Stimulated activated CD4-positive, alpha-beta T cell treated with anti-CD3 and anti-CD28 coated beads, TNF-alpha, amount 100 ng/mL, for 48 hours (primary cell): ENCODE measurements at places on chromosomes 3 and 15.

GRCh38 chr15:99564221-99565048 lies 1.3 kb upstream of the MEF2A start:
- no peak for DNase-seq

- peak; percentile 32 for DNase-seq
Measured at GRCh38 chr15:85582131-85583079, 202.0 kb downstream of the AKAP13 start.

GRCh38 chr3:1532935-1533606 lies 440.2 kb downstream of the CNTN6 start:
- DNase-seq: no peak

GRCh38 chr15:38216763-38217162 lies 35.9 kb upstream of the SPRED1 start:
- DNase-seq: no peak

DNA sequence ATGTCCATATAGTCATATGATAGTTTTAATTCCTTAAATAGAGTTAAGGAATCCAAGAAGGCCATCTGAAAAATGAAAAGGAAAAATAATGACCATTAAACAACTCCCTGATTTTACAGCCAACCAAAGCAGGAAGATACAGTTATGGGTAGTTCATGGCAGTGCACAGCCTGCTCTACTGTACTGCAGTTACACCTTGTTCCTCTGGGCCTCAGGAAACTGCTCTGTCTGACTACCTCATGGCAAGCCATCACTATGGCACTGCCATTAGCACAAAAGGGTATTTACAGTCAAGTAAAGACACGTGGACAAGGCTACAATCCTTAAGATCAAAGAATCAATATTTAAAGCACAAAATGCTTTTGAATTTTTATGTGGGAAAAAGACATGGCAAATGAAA lies 19.5 kb downstream of the SECISBP2L start:
- DNase-seq: no peak

DNA sequence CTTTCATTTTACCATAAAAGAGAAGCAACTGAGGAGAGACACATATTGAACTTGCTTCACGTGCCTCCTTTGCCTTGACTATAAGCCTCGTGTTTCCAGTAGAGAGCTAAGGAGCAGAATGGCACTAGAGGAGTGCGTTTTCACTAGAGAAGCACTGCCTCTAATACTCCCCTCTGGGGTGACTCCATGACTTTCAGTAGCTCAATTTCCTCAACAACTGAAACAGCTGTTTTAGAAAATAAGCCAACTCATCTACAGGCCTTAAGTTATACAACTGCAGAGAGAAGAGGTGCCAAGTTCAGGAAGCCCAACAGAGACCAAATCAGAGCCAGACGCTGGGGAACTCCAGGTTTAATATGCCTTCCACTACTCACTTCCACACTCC lies 1.9 kb downstream of the UBP1 start:
- DNase-seq: no peak

- no peak for DNase-seq
Measured at GRCh38 chr15:63043335-63044076, 959 bp downstream of the TPM1 start.

GRCh38 chr15:31326875-31327668 lies 437 bp downstream of the KLF13 start:
- DNase-seq: peak; percentile 34

- DNase-seq: peak; percentile 21
Measured at GRCh38 chr3:119352034-119352609, 57.9 kb downstream of the ARHGAP31 start.

- no peak for DNase-seq
Measured at GRCh38 chr15:68732451-68732850, 88.2 kb downstream of the ANP32A start.

GRCh38 chr3:40042752-40043443 lies 233.5 kb downstream of the MYRIP start:
- no peak for DNase-seq

- DNase-seq: no peak
Measured at GRCh38 chr15:89002830-89003229, 85.4 kb upstream of the ABHD2 start.

- DNase-seq: no peak
Measured at GRCh38 chr3:52513281-52513680, 18.1 kb downstream of the STAB1 start.

- no peak for DNase-seq
Measured at GRCh38 chr3:5757213-5757804, 569.8 kb downstream of the EDEM1 start.

- no peak for DNase-seq
Measured at GRCh38 chr3:128278761-128279600, 125.7 kb downstream of the EEFSEC start.

- peak; percentile 76 for DNase-seq
Measured at GRCh38 chr3:38453075-38453912, at the start of gene ACVR2B. Gene ACVR2B (plus strand): TSS chr3:38453890. CDS start chr3:38454323, 433 bp downstream.

- DNase-seq: peak; percentile 8
Measured at GRCh38 chr15:41585127-41586047, 26.4 kb downstream of the TYRO3 start.

GRCh38 chr3:161349529-161350312 lies 21.6 kb downstream of the SPTSSB start:
- DNase-seq: no peak

GRCh38 chr3:20317616-20318015 lies 131.6 kb upstream of the SGO1 start:
- DNase-seq: no peak

DNA sequence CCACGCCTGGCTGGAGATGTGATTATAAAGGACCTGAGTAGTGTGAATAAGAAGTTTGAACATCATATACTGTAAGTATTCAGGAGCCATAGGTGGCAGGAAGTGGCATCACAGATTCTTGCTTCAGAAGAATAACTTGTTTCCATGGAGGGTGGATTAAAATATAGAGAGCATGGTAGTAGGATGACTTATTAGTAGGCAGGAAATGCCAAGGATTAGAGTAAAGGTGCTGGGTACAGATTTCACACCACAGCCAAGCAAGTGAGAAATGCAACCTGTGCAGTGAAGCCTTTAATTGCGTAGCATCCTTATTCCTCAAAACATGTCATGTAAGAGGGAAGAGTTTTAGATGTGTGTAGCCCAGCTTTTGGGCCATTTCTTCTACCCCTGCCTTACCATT lies 30.8 kb downstream of the IFT122 start:
- no peak for DNase-seq

DNA sequence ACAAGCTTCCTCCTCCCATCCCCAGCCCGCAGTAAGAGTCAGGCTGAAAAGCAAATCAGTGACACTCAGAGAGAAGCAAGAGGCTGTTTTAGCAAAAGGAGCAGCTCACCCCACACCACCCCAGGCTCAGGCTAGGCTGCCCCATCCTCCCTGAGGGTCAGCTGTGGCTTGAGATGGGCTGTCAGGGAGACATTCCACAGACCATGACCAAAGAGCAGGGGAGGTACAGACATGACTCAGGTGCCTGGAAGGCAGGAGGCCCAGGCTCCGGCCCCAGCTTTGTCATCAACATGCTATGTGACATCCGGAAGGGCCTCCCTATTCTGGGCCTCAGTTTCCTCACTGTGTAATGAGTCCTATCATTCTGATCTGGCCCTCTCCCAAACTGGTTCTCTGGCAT lies 24.7 kb downstream of the HCN4 start:
- no peak for DNase-seq

DNA sequence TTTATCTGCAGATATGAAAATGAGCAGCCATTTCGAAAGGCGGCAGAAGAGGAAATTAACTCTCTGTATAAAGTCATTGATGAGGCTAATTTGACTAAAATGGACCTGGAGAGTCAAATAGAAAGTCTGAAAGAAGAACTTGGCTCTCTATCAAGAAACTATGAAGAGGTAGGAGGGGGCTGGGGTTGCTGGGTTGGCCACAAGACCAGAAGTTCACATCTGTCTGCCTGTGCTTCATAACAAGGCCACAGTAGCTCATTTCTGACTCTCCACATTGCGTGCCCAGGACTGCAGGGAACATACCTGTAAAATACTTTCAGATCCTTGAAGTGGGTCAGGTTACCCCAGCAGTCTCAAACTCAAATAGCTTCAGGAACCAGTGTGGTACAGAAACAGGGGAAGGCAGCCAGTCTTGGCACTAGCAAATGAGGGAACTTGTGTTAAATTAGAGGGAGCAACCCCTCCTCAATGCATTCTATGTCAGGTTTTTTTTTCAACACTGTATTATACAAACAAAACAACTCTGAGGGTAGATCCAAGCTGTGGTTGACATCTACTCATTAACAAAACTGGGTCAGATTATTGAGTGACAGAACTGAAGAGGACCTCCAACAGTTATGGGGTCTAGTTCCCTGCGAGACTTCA lies 48.7 kb downstream of the BFSP2 start:
- peak; percentile 55 for DNase-seq

DNA sequence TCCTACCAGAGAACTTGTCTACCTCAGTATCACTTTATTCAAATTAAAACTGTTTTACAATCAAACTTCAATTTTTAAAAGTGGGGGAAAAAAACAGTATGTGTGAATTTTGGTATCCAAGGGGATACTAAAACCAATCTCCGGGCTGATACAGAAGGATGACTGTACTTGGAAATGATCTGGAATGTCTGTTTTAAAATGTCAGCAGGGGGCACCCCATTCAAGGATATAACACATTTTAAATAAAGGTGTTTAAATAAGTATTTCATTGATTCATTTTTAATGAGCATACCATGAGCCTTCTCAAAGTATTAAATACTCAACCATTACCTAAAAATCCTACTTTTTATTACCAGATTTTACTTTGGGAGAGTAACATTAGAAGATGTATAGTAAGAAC lies 67.9 kb downstream of the ULK4 start:
- no peak for DNase-seq

DNA sequence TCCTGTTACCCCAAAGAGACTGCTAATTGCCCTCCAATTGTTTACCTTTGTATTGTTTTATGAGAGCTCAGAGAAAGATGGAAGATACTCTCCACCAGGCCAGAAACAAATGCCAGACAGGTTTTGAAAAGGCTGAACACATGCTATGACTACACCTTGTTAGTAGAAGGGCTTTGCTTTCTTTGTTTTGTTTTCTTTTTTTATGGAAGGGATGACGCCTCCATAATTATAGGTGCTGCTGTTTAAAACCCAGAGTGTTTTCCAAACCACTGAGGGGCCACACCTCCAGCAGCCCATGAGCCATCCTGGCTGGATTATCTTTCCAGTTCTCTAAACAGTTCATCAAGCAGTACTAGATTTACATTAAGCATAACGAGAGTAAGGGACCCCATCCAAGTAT lies 5.6 kb upstream of the FOXP1 start:
- no peak for DNase-seq

DNA sequence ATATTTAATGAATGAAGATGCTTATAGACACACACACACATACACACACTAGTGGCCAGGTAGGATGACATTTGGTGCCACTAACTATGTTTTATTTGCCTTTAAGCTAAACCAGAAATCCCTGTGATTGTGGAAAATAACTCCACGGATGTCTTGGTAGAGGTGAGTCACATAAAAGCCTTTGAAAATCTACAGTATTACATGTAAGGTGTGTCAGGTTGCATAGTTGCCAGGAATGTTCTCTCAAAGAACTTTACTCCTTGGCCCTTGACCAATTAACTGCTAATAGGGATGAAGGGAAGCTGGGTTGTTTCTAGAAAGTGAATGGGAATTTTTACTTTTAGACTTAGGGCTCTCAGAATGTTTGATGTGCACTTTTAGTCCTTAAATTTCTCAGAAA lies 9.9 kb downstream of the ZBED2 start:
- DNase-seq: no peak

- no peak for DNase-seq
Measured at GRCh38 chr15:43878446-43878845, 51.6 kb downstream of the WDR76 start.

DNA sequence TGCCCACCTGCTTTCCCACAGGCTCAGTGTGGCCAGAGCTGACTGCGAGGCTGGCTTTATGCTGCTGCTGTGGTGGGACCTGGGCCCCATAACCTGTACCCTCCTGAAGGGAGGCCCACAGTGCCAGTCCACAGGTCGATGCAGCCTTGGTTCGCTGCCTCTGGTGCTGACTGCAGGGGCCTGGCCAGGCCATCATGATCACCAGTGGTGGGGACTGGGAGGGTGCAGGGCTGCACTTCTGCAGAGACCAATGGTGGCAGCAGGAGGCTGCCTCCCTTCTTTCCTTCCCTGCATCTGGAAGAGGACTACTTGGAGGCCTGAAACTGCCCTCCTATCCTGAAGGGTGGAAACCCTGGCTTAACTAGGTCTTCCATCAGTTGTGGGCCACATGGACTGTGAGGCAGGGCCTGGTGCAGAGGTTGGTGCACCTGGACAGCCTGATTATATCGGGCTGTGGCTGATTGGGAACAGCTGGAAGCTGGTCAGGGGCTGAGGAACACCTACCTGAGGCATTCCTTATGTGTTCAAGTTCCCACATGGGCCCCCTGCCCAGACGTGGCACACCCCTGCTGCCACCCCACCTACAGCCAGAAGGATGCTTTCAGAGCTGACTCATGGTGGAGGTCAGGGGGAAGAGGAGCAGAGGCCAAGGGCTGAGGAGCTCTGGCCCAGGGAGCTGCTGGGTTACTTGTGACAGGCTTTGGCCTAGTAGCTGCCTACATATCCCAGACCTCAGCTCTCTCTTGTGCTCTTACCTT lies 29.8 kb downstream of the POMGNT2 start:
- DNase-seq: no peak
